Central memory CD4-positive, alpha-beta T cell (primary cell): ENCODE measurements at places on chromosomes 7 and 10.
A peak's percentile ranks its signal among the peaks of the same experiment; 100 is the strongest.

- DNase-seq, result no peak
Observed at GRCh38 chr10:79066411-79067240, 2.1 kb upstream of the ZMIZ1 start.

- no peak for DNase-seq
Observed at GRCh38 chr7:26189697-26190096, 10.8 kb downstream of the HNRNPA2B1 start.

GRCh38 chr7:32462977-32463376 lies 27.2 kb downstream of the LSM5 start:
- no peak for DNase-seq

DNA sequence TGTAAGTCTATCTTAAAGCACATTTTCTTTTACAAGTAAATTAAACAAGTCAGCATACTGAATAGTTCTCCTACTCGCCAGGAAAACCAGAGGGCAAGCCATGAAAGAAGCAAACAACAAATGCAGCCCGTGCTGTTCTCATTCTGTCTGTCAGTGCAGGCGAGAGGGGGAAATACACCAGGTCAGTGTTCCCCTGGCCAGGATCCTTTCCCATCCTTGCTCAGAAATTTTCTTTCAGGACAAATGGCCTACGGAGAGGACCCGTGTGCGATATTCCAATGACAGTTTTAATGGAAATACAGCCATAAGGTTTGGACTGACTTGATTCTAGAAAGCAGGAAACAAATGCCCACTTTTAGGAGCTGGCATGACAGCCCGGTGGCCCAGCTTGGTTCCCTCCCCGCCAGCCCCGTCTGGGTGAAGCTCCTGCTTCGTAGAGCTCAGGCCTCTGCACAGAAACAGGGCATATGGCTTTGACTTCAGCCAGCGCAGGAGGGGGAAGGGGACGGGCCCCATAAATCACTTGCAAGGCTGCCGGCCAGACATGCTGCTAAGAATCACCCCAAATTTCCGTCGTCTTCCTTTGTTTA lies 67.8 kb downstream of the FRMD4A start:
- no peak for DNase-seq

DNA sequence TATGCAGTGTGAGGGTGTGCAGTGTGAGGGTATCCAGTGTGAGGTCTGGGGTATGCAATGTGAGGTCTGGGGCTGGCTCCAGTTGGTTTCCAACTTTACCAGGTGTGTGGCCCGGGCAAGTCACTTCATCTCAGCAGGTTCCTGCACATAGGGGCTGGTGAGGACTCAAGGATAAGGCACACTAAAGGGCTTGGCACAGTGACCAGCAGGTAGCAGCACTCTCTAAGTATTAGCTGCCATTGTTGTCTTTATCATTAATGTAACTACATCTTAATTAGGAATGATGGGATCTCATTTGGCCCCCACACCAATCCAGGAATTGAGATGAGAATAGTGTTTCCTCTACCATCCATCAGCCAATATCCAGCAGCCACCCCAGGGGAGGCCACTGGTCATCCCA lies 117.3 kb downstream of the KCNMA1 start:
- DNase-seq, result no peak

DNA sequence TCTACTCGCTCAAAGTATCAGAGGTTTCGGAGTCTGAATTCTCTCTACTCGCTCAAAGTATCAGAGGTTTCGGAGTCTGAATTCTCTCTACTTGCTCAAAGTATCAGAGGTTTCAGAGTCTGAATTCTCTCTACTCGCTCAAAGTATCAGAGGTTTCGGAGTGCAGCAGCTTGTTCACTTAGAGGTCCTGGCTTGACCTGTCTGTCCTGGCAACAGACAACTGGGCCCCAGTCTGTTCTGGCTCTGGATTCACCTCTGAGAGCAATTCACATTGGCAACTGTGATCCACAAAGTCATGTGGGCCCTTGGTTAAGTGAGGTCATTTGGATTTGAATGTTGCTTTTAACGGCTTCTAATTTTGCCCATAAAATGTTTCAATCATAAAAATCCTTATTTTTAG lies 63.9 kb upstream of the ST8SIA6 start:
- DNase-seq, result no peak

GRCh38 chr7:139043823-139044812 lies 8.3 kb upstream of the ZC3HAV1L start:
- DNase-seq, result peak; percentile 62

DNA sequence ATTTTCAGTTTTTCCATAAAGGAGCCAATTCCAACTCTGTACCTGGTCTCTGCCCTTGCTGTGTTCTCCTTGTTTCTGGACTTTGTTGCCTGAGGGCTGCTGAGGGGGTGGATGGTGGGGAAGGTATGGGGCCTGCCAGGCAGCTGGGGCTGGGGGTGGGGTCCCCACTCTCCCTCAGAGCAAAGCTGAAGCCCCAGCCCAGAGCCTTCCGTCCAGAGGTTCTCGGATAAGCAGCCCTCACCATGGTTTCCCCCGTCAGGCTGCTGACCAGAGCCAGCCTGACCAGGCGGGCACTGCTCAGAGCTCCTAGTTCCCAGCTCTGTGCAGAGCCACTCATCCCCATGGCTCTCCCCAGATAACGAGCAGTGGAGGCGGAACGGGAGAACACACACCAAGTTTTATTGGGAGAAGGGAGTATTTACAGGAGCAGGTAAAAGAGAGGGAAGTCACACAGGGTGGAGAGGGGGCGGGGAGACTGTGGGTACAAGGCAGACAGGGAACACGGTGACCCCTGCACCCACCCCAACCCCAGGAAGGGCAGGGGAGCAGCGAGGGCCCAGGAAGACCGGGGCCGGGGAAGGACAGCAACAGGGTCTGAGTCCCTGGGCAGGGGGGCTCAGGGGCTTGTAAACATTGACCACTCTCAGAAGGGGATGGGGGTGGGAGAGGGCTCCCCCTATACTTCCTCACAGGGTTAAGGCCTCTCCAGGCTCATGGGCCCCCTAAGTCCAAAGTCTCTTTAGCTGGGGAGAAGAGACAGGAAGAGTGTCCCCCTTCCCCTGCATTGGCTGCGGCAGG lies 5.8 kb downstream of the GNB2 start:
- DNase-seq, result no peak

DNA sequence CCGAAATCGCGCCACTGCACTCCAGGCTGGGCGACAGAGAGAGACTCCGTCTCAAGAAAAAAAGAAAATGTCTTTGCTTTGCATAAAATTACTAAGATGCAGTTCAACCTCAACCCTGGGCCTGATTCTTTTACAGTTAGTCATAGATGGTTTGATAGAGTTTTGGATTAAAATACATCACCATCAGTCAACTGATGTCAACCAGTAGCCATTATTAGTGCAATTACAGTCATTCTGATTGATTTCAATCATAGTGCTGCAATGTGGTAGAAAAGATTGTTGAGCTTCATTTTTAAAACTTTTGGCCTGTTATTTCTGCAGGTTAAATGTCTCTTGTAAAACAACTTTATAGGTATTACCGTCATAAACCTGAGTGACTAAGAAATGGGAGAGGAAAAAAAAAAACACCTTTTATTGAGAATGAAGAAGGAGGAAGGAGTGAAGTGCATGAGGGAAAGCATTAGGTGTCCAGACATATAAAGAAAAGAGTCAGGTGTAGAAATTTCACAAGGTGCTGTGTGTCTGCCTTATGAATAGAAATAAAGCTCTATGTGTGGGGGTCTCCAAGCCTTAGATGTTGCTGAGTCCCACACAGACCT lies 150.6 kb downstream of the TRIL start:
- DNase-seq, result no peak

GRCh38 chr10:72277340-72277995 lies 3.7 kb downstream of the DDIT4 start:
- DNase-seq, result no peak

- DNase-seq, result no peak
Observed at GRCh38 chr7:100763556-100764140, 30.3 kb downstream of the ZAN start.

DNA sequence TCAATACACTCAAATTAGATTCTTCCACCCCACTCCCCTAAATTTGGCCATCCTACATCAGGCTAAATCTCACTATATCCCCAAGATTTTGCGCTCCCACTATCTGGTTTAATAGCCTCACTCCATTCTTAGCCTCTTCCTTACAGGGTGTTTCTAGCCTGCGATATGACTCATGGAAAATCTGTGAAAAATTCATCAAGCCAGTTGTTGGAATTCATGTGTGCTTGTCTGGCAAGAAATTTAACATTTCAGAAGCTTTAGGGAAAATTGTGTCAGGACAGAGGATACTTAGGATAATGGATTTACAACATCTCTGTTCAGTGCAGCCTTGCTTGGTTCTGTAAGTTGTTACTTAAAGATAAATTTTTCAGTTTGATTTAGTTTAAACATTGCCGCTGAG lies 1249.9 kb upstream of the AUTS2 start:
- no peak for DNase-seq

- no peak for DNase-seq
Observed at GRCh38 chr7:30430276-30430675, 48.3 kb downstream of the NOD1 start.

- DNase-seq, result peak; percentile 59
Observed at GRCh38 chr7:2710901-2711551, 23.0 kb downstream of the AMZ1 start.

GRCh38 chr10:92574548-92575261 lies 812 bp upstream of the IDE start:
- peak; percentile 23 for DNase-seq

- no peak for DNase-seq
Observed at GRCh38 chr10:5343979-5344378, 20.8 kb upstream of the UCN3 start.
